Mesothelial cell of epicardium (in vitro differentiated cells): ENCODE measurements at places on chromosomes 2 and 18. TPM values are rescaled to one million over a fixed set of nuclear protein-coding genes. Genes with fewer than 3 reads are reported as not detected.

SLC20A1 gene
- 41.6 to 46.9 TPM (median 46.3 TPM) in 3 replicates for total RNA-seq

ASPRV1 gene
- total RNA-seq: 2.6 to 3.6 TPM (median 3.5 TPM) in 3 replicates

NT5C1B gene
- total RNA-seq: 0.29 TPM in 1 of 3 replicates, not detected in the others

PROC gene
- 0.24 to 0.25 TPM (median 0.25 TPM) in 3 replicates for total RNA-seq

IL1R1 gene
- 10.8 to 13.6 TPM (median 13.3 TPM) in 3 replicates for total RNA-seq

ARMC9 gene
- total RNA-seq: 49.8 to 52.3 TPM (median 51.6 TPM) in 3 replicates

SCYGR6 gene
- not detected in 3 replicates for total RNA-seq

C2orf76 gene
- total RNA-seq: 8.4 to 12.2 TPM (median 9.2 TPM) in 3 replicates

PJVK gene
- 12.1 to 13.8 TPM (median 12.2 TPM) in 3 replicates for total RNA-seq

SPATA3 gene
- not detected in 3 replicates for total RNA-seq

KYNU gene
- total RNA-seq: 0.09 to 0.23 TPM (median 0.20 TPM) in 3 replicates

ST8SIA3 gene
- total RNA-seq: not detected in 3 replicates

NEU4 gene
- 0.87 to 1.8 TPM (median 1.7 TPM) in 3 replicates for total RNA-seq

TPO gene
- total RNA-seq: not detected in 3 replicates

PTPRM gene
- total RNA-seq: 71.3 to 82.1 TPM (median 72.7 TPM) in 3 replicates

CELF4 gene
- 2.0 to 2.4 TPM (median 2.3 TPM) in 3 replicates for total RNA-seq

TMEM17 gene
- total RNA-seq: 4.1 to 4.7 TPM (median 4.2 TPM) in 3 replicates

MAL gene
- not detected in 3 replicates for total RNA-seq

EVX2 gene
- 0.07 to 0.09 TPM in 2 of 3 replicates, not detected in the other for total RNA-seq

GPR75 gene
- 3.7 to 5.2 TPM (median 4.8 TPM) in 3 replicates for total RNA-seq

HYCC2 gene
- total RNA-seq: 18.9 to 20.3 TPM (median 19.1 TPM) in 3 replicates

SOX11 gene
- 45.0 to 47.0 TPM (median 46.2 TPM) in 3 replicates for total RNA-seq

RRM2 gene
- total RNA-seq: 30.8 to 35.7 TPM (median 32.7 TPM) in 3 replicates

CHCHD5 gene
- total RNA-seq: 32.3 to 33.2 TPM (median 32.4 TPM) in 3 replicates

FOXI3 gene
- total RNA-seq: 0.24 to 0.40 TPM (median 0.27 TPM) in 3 replicates

TBR1 gene
- 0.09 to 0.13 TPM in 2 of 3 replicates, not detected in the other for total RNA-seq

GAL3ST2 gene
- total RNA-seq: 0.86 to 1.1 TPM (median 1.1 TPM) in 3 replicates

ANKRD30B gene
- not detected in 3 replicates for total RNA-seq

CFC1 gene
- not detected in 3 replicates for total RNA-seq

KANSL1L gene
- 24.4 to 28.0 TPM (median 25.9 TPM) in 3 replicates for total RNA-seq

UCN gene
- total RNA-seq: 3.1 to 5.1 TPM (median 4.4 TPM) in 3 replicates

FBLN7 gene
- total RNA-seq: 1.9 to 2.4 TPM (median 2.2 TPM) in 3 replicates

IL1R2 gene
- total RNA-seq: not detected in 3 replicates
